ENCODE measurements at places on chromosomes 5 and 9.
A peak's percentile ranks its signal among the peaks of the same experiment; 100 is the strongest.

- peak; percentile 72 for DNase-seq
Measured at GRCh38 chr9:121744002-121744686, 92.7 kb downstream of the DAB2IP start.

DNA sequence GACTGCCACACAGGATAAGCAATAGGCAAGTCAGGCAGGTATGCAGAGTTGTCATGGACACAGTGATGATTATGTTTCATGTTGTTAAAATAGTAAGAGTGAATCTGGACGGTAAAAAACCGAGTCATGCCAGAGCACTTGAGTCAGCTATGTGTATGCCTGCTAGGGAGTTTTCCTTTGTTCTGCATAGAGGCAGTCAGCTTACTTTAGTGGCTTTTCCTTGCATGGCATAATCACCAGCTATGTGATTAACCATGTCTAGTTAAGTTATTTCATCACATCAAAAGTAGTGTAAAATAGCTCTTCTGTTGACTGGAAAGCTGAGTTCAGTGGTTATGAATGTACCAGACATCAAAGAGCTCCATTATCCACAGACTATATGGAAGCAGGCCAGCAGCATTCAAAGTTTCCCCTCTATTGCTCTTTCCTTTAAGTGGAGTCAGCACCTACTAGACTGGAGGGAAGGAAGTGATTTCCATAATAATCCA lies 989.8 kb downstream of the TLE1 start:
- no peak for DNase-seq

GRCh38 chr9:131609099-131609830 lies 63.9 kb downstream of the PRRT1B start:
- no peak for DNase-seq

DNA sequence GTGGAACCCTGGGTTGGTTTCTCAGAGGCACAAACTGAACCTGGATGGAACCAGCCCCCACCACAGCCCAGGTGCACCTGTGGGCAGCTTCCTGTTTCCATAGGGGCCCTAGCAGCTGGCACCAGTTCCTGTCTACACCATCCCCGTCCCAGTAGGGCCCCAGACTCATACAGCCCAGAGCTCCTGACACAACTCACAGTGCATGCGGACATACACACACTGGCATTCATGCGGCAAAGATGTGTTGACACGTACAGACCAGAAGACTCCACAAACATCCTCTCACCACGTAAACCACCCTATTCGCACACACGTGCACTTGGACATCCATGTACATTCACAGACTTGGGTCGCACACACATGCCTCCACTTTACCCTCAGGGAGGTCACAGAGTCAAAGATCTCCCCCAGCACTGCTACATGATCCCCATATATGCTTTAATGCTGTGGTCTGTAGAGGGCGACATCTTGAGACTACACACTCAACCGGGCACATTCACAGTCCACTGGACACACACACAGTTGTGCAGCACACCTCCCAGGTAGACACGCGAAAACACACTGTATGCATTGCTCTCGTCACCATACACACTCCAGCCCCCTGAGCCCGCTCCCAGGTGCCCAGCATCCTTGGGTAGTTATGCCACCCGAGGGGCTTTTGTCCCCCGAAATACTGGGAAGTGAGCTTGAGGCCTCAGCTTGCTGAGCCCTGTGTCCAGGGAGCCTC lies 22.4 kb downstream of the CXXC5 start:
- DNase-seq = no peak

GRCh38 chr9:82110881-82111280 lies 122.3 kb downstream of the SPATA31D1 start:
- no peak for DNase-seq

DNA sequence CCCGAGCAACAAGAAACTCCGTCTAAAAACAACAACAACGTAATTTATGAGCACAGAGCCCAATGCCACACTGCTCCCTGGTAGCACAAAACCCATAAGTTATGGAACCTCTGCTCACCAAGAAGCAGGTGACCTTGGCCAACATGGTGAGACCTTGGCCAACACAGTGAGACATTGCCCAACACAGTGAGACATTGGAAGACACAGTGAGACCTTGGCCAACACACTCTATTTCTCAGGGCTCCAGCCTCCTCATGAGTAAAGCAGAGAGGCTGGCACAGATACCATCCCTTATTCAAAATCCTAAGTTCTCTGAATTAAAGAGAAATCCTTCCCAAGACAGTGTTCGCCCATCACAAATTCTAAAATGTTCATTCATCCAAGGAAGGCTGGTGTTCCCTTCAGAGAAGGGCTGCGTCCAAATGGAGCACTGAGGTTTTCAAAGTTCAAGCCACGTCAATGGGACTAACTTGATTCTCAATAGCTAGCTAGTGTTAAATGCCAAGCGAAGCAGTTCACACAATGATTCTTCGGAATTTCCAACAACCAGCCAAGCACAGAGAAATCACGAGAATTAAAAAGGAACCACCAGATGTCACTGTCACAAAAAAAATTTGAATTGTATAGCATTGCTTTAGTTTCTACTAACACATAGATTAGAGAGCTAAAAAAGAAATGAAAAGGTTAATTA lies 29.5 kb downstream of the TTC39B start:
- DNase-seq = no peak

DNA sequence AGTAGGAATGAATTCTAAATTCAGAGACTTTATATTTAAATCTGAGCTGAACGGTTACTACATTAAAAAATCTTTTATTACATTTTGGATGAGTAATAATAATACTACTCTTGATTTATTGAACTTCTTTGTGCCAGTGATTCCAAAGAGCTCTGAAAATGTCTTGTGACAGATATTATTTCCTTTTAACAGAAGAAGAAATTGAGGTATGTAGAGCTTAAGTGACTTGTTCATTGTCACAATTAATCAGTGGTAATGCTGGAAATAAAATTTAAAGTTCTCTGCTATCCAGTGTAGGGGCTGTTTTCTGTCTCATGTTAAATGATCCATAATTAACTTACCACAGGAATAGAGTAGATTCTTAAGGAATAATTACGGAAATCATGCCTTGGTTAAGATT lies 335.3 kb downstream of the KIAA0825 start:
- no peak for DNase-seq

GRCh38 chr5:142015781-142016533 lies 3.1 kb upstream of the GNPDA1 start:
- no peak for DNase-seq

DNA sequence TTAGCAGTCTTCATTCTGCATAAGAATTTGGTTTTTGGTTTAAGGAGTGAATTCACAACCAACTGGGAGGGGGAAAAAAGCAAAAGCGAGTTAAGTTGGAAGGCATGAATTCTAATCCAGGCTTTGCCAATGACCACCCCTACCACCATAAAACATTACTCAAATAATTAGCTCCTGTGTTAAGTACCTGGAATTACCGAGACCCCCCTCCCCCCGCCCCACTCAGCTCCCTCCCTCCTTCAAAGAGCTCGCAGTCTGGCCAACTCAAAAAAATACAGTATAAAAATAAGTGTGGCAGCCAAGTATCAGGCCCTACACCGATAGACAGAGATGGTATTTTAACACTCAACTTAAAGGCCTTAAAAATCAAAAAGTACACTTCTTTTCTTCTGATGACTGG lies 492 bp downstream of the ATG12 start:
- no peak for DNase-seq

DNA sequence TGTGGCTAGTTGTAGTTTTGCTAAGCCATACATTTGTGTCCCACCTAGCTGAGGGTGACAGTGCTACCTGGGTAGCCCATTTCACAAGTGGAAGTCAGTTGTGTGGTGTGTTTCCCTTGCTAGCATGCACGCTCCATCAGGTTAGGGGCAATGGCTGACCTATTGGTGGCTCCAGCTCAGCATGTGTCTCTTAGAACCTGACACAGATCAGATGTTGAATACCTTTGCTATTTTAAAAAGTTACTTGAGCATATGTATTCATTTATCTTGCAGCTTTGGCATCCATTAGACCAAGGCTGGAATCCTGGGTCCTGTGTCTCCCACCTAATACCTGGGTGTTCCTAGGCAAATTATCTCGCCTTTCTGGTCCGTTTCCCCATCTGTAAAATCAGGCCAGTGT lies 44.8 kb downstream of the ZNF618 start:
- no peak for DNase-seq

GRCh38 chr5:131323378-131323777 lies 59.5 kb downstream of the CDC42SE2 start:
- DNase-seq = no peak

- no peak for DNase-seq
Measured at GRCh38 chr5:153983885-153984284, 54.8 kb downstream of the FAM114A2 start.

- DNase-seq = no peak
Measured at GRCh38 chr5:157571357-157571827, 4.2 kb downstream of the ADAM19 start.

- DNase-seq = no peak
Measured at GRCh38 chr5:81075041-81075440, 114.9 kb downstream of the RASGRF2 start.

- no peak for DNase-seq
Measured at GRCh38 chr9:113909421-113909820, 33.3 kb downstream of the ZNF618 start.

GRCh38 chr5:168707716-168708695 lies 128.8 kb upstream of the PANK3 start:
- DNase-seq = no peak

DNA sequence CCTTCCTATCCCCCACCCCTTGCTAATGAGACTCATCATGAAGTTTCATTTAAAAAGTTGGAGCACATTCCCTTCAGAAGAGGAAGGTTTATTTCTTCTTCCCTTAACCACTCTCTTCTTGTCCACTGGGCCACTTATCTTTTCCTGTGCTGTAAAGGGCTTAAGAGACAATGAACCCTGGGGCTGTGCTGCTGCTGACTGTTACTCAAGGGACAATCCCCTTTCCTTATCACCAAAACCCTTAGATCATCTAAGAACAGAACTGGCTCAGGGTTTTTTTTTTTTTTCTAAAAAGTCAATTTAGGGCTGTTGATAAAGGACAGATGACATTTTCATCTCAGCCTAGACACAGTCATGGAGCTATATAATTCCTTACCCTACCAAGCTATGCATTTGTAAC lies 29.6 kb downstream of the CAPSL start:
- DNase-seq = no peak

- no peak for DNase-seq
Measured at GRCh38 chr9:85971731-85972130, 30.8 kb downstream of the NAA35 start.

Measured in BE2C (cell line).